ENCODE measurements at places on chromosomes 3 and 15.

DNA sequence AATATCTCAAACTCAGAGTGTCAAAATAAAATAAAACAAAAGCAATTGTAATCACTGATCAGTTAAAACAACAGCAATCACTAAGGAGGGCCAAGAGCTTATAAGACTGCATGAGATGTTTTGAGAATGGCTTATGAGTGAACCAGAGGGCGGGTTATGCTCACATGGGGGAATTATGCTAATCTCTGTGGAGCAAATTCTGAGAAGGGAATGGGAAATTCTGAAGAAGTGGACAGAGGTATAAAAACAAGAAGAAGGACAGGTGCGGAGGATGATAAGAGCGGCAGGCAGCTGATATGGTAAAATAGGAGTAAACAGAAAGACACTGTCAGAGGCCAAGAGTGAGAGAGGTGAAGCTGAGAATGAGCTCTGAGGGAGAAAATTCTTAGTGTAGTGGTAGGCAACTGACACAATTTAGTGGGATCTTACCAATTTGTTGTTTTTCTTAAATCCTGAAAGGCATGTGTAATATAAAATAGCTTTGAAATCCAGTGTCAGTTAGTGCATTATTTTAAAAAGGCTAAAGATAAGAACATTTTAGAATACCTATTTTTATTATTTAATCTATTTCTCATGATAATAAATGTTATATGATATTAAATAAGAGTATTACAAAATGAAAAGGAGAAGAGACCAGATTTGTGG is 133.8 kb downstream of the SPATA16 start:
- H3K27me3 ChIP-seq, result peaks cover 5% of the 10 kb centered on the region
- no peaks in the 10 kb centered on the region for H3K4me1 ChIP-seq
- no peak overlapping the region for H3K27ac ChIP-seq
- no peaks in the 10 kb centered on the region for H3K36me3 ChIP-seq
- no peak for ATAC-seq

- H3K4me3 ChIP-seq, result peak overlapping the region; percentile 84
- H3K4me1 ChIP-seq, result peaks cover 15% of the 10 kb centered on the region
- H3K27me3 ChIP-seq, result peaks cover under 1% of the 10 kb centered on the region
- ATAC-seq, result no peak
- H3K27ac ChIP-seq, result peak overlapping the region; percentile 100
- peaks cover 18% of the 10 kb centered on the region for H3K36me3 ChIP-seq
Observed at GRCh38 chr15:45586125-45586524, 1.1 kb upstream of the BLOC1S6 start.

DNA sequence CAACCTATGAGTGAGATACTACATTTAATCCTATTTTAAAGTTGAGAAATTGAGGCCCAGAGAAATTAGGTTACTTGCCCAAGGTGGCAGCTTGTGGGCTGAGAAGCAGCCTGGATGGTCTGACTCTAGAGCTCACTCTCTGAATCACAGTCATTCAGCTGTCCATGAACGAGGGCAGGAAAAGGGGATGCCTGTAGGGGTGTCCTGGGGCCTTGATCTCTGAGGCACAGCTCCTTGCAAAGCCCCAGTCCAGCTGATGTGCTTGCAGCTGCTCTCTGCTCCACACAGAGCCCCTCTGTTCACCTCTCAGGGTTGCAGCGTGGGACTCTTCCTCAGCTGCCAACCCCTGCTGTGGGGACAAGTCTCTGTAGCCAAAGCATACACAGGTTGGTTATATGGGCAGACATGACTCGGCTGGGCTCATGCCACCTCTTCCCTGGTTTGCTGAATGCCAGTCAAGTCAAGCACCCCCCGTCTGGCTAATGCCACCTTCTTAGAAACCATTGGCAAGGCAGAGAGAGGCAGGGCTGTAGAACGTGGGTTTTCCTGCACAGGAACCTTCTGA is 56.8 kb downstream of the GASK1A start:
- ATAC-seq, result no peak
- peaks cover 7% of the 10 kb centered on the region for H3K4me1 ChIP-seq
- no peaks in the 10 kb centered on the region for H3K36me3 ChIP-seq
- no peaks in the 10 kb centered on the region for H3K27me3 ChIP-seq

- no peak overlapping the region for H3K4me3 ChIP-seq
- peaks cover 7% of the 10 kb centered on the region for H3K27me3 ChIP-seq
- H3K4me1 ChIP-seq, result no peaks in the 10 kb centered on the region
- H3K36me3 ChIP-seq, result no peaks in the 10 kb centered on the region
- no peak for ATAC-seq
Observed at GRCh38 chr3:81468391-81468790, 293.1 kb downstream of the GBE1 start.

DNA sequence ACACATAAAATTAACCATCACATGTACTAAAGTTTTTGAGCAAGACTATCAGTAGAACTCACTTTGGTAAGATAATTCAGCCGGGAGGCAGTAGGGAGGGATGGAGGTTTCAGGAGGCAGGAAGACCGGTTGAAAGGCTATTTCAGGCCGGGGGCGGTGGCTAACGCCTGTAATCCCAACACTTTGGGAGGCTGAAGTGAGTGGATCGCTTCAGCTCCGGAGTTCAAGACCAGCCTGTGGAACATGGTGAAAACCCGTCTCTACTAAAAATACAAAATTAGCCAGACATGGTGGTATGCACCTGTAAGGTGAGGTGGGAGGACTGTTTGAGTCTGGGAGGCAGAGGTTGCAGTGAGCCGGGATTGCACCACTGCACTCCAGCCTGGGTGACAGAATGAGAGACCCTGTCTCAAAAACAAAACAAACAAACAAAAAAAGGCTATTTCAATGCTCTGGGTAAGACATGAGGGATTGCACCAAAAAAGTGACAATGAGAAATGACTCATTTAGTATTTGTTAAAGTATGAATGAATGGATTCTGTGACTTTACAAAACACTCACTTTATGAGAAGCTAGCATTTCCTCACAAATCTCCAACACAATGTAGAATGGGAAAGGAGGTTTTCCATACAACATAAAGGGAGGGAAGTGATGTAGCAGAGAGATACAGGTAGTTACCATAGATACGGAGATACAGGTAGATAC is 43.9 kb downstream of the SH3BP5 start:
- H3K27me3 ChIP-seq, result no peaks in the 10 kb centered on the region
- H3K4me1 ChIP-seq, result peaks cover 56% of the 10 kb centered on the region
- peak overlapping the region; percentile 10 for H3K27ac ChIP-seq

DNA sequence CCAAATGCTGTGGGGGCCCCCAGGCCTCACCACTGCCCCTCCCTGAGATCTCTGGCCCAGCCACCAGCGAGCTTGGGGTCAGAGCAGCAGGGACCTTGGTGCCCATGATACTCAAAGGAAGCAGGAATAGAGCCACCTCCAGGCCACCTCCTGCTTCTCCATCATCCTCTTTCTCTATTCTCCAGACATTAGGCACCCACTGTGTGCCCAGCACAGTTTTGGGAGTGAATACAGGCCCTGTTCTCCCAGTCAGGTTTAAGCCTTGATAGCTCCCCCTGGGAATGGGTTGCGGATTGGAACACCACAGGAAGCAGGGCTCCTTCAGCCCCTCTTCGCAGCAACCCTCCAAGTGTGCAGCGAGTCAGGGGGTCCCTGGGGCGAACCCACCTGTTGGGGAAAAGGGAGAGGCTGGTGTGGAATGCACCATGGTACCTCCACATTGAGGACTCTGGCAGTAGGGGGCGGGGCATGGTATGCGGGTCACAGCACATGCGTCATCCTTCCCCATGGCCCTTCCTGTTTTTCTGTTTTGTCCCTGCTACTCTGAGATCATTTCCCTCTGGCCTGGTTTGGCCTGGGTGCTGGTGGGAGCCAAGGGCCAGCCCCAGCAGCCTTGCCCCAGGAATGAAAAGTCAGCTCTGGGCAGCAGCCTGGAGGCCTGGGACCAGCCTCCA is 14.2 kb upstream of the SEMA3B start:
- no peak for ATAC-seq
- H3K4me1 ChIP-seq, result peaks cover 14% of the 10 kb centered on the region
- peaks cover 91% of the 10 kb centered on the region for H3K36me3 ChIP-seq
- peak overlapping the region; percentile 76 for H3K27ac ChIP-seq

GRCh38 chr15:58684751-58685150 is 64.8 kb downstream of the ADAM10 start:
- H3K27ac ChIP-seq, result no peak overlapping the region
- H3K36me3 ChIP-seq, result peaks cover 14% of the 10 kb centered on the region
- H3K4me3 ChIP-seq, result no peak overlapping the region
- H3K27me3 ChIP-seq, result no peaks in the 10 kb centered on the region
- no peak for ATAC-seq

GRCh38 chr3:59968513-59969045 is 918.8 kb upstream of the CFAP20DC start:
- no peak overlapping the region for H3K4me3 ChIP-seq
- H3K27ac ChIP-seq, result no peak overlapping the region
- ATAC-seq, result no peak

GRCh38 chr15:78359041-78359808 is 19.1 kb downstream of the CRABP1 start:
- peaks cover 6% of the 10 kb centered on the region for H3K27me3 ChIP-seq
- no peaks in the 10 kb centered on the region for H3K4me1 ChIP-seq
- no peak overlapping the region for H3K4me3 ChIP-seq
- no peak overlapping the region for H3K27ac ChIP-seq
- ATAC-seq, result no peak

GRCh38 chr15:76905013-76905839 is at the start of gene SCAPER:
Gene SCAPER (minus strand): TSS chr15:76905340. CDS start chr15:76883817, 21,523 bp downstream.
- peak within 1 kb of the TSS; percentile 92 for H3K4me3 ChIP-seq
- H3K36me3 ChIP-seq, result no peaks in the 10 kb centered on the region
- H3K4me1 ChIP-seq, result peaks cover 15% of the 10 kb centered on the region
- ATAC-seq, result peak; percentile 92
- peak within 1 kb of the TSS; percentile 91 for H3K27ac ChIP-seq
- no peaks in the 10 kb centered on the region for H3K27me3 ChIP-seq

DNA sequence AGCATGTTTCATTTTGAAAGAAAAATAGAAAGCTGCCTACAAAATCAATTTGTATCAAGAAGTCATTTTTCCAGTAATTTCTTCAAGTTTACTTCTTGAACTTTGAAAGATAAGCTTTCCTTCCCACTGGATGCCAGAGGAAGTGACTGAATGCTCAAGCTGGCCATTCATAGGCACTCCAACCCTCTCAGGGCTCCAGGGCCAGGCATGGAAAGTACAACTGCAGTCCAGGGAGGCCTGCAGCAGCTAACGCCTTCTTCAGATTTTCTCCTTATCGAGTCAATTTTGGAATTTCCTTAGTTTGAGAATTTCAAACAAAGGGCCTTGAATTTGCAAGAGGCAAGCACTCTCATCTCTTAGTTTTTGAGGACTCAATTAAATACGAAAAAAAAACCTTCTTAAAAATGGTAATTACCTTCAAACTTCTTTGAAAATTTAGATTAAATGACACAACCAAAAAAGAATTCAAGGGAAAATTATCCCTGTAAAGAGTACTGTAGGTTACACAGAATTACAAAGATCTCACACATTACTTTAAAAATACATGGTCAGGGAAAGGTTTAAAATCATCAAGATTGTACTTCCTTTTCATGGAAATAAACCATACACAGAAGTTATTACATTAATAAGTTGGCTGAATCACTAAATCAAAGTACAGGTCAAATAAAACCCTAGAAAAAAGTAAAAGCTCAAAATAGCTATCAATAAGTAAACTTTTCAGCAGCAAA is 2.5 kb downstream of the UBP1 start:
- peaks cover 39% of the 10 kb centered on the region for H3K4me1 ChIP-seq
- ATAC-seq, result no peak
- peaks cover 31% of the 10 kb centered on the region for H3K36me3 ChIP-seq
- H3K27me3 ChIP-seq, result no peaks in the 10 kb centered on the region

GRCh38 chr3:47578691-47579632 is at the start of gene CSPG5:
Gene CSPG5 (minus strand): TSS chr3:47578865. CDS start chr3:47578693, 172 bp downstream.
- H3K27ac ChIP-seq, result no peak within 1 kb of the TSS
- peak within 1 kb of the TSS; percentile 26 for H3K4me3 ChIP-seq
- no peaks in the 10 kb centered on the region for H3K4me1 ChIP-seq
- peak; percentile 61 for ATAC-seq

DNA sequence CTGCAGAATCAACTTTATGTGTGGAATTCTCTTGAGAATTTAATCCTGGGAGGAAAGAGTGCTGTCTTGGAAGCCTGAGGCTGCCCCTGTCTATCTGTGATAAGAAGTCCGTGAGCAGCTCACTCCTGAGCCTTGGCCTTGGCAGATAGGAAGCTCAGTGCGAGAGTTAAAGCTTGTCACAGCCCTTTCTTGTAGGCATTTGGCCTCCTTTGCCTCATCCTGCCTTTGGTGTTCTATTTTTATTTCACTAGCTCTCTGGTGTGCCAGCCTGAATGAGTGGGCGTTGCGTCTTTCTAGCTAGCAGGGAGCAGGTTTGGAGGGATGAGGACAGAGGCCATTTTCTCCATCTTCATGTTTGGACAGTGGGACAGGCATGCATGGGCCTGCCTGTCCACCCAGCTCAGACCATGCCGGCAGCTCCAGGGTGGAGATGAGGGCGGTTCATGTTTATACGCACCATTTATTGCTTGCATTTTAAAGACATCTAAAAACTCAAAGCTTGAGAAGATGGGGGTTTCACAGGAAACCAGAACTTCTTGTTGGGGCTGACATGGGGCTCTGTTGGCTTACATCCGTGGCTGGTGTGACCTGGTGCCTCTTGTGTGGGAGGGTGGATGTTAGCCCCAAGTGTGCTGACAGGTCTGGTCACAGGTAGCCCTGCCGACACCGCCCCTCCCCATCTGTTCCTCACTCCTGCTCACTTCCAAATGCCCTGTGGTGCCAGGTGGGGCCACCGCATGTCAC is 29.8 kb downstream of the IRAK2 start:
- H3K4me3 ChIP-seq, result peak overlapping the region; percentile 82
- H3K27ac ChIP-seq, result peak overlapping the region; percentile 91
- peaks cover 63% of the 10 kb centered on the region for H3K4me1 ChIP-seq
- no peaks in the 10 kb centered on the region for H3K27me3 ChIP-seq
- H3K36me3 ChIP-seq, result no peaks in the 10 kb centered on the region

GRCh38 chr15:29533647-29534046 is 264.0 kb upstream of the NSMCE3 start:
- H3K4me1 ChIP-seq, result no peaks in the 10 kb centered on the region
- H3K4me3 ChIP-seq, result no peak overlapping the region
- H3K27me3 ChIP-seq, result peaks cover 11% of the 10 kb centered on the region

DNA sequence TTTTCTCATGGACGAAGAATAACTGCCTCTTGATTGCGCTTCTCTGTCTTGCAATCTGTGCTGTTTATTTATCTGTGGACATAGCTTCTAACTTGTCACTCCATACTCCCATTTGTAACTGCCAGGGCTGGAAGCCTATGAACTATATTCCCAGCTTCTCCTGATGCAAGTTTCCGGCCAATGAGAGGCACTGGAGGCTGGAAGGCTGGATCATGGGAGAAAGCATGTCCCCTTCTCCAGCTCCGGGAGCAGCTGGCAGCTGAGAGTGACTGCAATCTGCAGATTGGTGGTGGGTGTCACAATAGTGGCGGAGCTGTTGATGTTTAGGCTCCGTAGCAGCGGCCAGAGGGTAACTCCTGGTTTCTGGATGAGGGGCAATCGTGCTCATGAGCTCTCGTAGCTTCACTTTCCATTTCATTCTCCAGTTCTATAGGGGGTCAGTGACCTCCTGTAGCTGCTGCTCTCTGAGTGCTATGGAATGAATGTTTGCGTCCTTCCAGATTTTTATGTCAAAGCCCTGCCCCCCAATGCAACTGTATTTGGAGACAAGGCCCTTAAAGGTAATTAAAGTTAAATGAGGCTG is 35.7 kb upstream of the PCSK6 start:
- no peaks in the 10 kb centered on the region for H3K36me3 ChIP-seq
- no peaks in the 10 kb centered on the region for H3K4me1 ChIP-seq
- peaks cover 34% of the 10 kb centered on the region for H3K27me3 ChIP-seq
- H3K27ac ChIP-seq, result no peak overlapping the region
- ATAC-seq, result no peak
